ENCODE measurements at places on chromosomes 11 and 22. TPM values are rescaled to one million over a fixed set of nuclear protein-coding genes. Genes with fewer than 3 reads are reported as not detected.

Gene USP35
- 4.1 TPM for polyA plus RNA-seq

- no peak for DNase-seq
Observed at GRCh38 chr11:67640758-67641337, 1.3 kb upstream of the TBX10 start.

Gene ASCL2
- polyA plus RNA-seq: 0.17 TPM

Gene LRRC75B
- polyA plus RNA-seq: 9.2 TPM

DNA sequence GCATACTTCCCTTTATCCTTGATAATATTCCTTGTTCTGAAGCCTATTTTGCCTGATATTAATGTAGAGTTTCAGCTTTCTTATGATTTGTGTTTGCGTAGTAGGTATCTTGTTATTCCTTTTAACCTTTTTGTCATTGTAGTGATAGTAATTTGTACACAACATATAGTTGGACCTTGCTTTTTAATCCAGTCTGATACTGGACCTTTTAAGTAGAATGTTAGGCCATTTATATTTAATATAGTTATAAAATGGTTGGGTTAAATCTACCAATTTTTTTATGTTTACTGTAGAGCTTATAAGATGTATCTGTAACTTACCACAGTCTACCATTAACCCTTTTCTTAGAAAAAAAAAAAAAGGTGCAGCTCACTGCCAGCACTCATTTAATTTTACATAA, 8.6 kb upstream of the PITPNB start:
- DNase-seq: no peak

Data from hindlimb muscle (tissue), 1 donor.